Activated naive CD8-positive, alpha-beta T cell treated with anti-CD3 and anti-CD28 coated beads, Interleukin-2, amount 50 U/mL, for 24 hours (primary cell): ENCODE measurements at places on chromosomes 12 and 14.

DNA sequence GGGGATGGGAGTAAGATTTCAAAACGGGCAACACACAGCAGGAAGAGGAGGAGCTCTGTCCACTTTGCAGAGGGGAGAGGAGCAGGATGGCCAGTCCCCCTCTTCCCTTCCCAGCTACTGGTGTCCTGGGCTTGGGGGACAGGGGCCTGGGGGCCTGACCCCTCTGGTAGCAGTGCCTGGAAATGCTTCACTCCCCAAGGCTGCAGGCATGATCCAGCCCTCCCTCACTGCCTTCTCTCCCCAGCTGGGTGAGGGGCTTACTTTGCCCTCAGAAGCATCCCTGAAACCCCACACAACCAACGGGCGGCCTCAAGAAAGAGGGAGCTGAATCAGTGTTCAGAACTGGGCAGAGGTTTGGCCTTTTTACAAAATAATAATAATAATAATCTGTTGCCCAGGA lies 279.5 kb downstream of the DPF3 start:
- no peak overlapping the region for H3K4me3 ChIP-seq
- no peak for DNase-seq
- no peak overlapping the region for H3K27ac ChIP-seq
- H3K4me1 ChIP-seq = no peaks in the 10 kb centered on the region
- peaks cover 1% of the 10 kb centered on the region for H3K27me3 ChIP-seq

DNA sequence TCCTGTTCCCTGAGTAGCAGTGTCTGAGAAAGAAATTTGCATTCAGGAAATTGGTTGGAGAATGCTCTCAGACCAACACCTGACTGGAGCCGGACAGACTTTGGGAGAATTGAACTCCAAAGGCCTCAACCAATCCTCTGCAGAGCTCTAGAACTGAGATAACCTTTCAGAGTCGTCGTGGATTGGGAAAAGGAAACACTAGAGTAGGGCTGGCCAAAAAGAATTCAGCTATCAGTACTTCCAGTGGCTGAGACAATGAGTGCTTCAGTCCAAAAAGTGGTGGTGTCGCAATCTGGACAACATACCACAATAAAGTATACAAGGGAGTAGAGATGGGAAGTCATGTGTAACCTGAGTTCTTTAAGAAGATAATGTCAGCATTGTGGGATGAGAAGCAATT lies 377.1 kb downstream of the SLC16A7 start:
- H3K27me3 ChIP-seq = no peaks in the 10 kb centered on the region
- no peak for DNase-seq
- H3K36me3 ChIP-seq = peaks cover 3% of the 10 kb centered on the region
- no peak overlapping the region for H3K4me3 ChIP-seq

DNA sequence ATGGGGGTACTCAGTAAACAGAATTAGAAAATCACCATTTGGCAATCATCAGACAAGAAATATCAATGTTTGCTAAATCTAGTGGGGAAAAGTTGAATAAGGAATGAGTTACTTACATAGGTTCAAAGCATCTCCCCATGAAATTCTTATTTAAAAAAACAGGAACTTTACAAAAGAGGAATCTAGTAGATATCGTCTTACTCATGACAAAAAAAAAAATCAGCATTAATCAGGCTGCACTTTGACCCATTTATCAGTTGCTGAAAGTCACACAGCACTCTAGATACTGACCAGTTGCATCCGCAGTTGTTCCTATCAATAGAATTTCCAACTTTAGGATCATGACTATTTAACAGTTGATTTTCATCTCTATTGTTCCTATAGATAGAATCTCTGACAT lies 5.8 kb upstream of the DICER1 start:
- peaks cover 5% of the 10 kb centered on the region for H3K36me3 ChIP-seq
- no peak overlapping the region for H3K27ac ChIP-seq
- peaks cover 3% of the 10 kb centered on the region for H3K4me1 ChIP-seq

DNA sequence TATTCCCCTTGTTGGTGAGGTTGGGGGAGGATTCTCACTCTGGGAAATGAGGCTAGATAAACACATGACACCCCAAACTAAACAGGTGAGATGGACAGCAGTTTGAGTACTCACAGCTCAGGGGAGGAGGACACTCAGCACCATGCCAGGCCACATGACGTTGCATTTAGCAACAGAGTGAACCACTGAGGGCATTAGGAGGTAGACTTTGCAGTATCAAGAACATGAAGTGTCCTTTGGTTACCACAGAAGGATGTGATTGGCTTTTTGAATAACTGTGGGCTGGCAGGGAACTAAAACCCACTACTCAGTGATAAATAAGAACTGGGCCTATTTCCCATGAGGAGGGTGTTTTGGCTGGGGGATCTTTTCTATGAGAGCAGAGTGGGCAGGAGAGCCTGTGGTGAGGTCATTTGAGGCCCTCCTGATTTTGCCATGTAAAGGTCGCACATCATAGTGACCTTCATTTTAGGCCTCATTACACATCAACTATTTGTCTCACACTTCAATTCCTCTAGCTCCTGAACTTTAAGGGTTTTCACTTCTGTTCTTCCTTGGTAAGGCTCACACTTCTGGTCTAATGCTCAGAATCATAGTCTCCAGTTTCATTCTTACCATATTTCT lies 89.8 kb upstream of the PRKD1 start:
- no peak for DNase-seq
- H3K4me1 ChIP-seq = no peaks in the 10 kb centered on the region
- no peak overlapping the region for H3K27ac ChIP-seq
- no peak overlapping the region for H3K4me3 ChIP-seq
- H3K27me3 ChIP-seq = no peaks in the 10 kb centered on the region

GRCh38 chr14:57869617-57870016 lies 3.7 kb upstream of the SLC35F4 start:
- H3K4me3 ChIP-seq = no peak overlapping the region
- H3K27ac ChIP-seq = no peak overlapping the region
- H3K36me3 ChIP-seq = no peaks in the 10 kb centered on the region
- peaks cover 14% of the 10 kb centered on the region for H3K27me3 ChIP-seq
- no peak for DNase-seq

DNA sequence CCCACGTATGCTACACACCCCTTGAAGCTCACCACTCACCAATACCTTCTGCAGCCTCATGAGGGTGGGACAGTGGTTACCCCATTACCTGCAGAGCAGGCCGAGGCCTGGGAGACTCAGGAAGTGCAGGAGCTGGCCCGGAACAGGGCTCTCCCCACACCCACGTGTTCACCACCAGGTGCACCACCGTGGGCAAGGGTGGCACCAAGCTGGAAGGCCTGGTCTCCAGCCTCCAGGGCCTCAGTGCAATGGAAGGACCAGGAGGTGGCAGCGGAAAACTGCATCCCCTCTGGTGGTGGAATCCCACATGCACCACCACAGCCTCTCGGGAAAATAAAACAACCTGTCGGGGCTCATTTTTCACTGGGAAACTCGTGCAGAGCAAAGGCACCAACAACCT lies 36.4 kb downstream of the ITPK1 start:
- H3K4me3 ChIP-seq = no peak overlapping the region
- peaks cover 77% of the 10 kb centered on the region for H3K4me1 ChIP-seq
- H3K27me3 ChIP-seq = no peaks in the 10 kb centered on the region
- H3K36me3 ChIP-seq = no peaks in the 10 kb centered on the region
- no peak for DNase-seq

DNA sequence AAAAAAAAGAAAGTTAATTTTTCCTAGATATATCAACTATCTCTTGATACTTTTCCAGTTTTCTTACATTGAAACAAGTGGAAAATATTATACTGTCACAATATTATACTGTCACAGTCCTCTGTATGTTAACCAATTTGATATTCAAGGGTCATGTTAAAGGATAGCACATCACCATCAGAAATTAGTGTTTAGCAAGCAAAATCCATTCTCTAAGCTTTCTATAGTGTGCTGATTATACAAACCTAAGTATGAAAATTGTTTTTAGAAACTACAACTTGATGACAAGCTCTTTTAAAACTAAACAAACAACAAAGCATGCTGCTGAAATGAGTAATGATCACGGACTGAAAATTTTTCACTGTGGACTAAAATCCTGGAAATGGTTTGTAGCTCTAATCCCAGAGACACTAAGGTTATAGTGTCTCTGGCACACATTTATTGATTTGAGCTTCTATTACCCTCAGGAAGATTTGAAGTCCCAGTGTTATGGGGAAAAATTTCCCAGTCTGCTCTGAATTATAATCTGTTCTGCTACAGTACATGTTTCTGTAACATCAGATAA lies 9.7 kb downstream of the SPTSSA start:
- DNase-seq = no peak
- no peaks in the 10 kb centered on the region for H3K27me3 ChIP-seq
- H3K36me3 ChIP-seq = peaks cover 19% of the 10 kb centered on the region
- H3K27ac ChIP-seq = no peak overlapping the region
- no peaks in the 10 kb centered on the region for H3K4me1 ChIP-seq

GRCh38 chr14:26929361-26929760 lies 331.5 kb upstream of the NOVA1 start:
- H3K4me1 ChIP-seq = no peaks in the 10 kb centered on the region
- H3K27me3 ChIP-seq = no peaks in the 10 kb centered on the region
- H3K4me3 ChIP-seq = no peak overlapping the region

GRCh38 chr12:109289004-109289403 lies 20.1 kb downstream of the FOXN4 start:
- no peaks in the 10 kb centered on the region for H3K4me1 ChIP-seq
- H3K27ac ChIP-seq = no peak overlapping the region
- H3K36me3 ChIP-seq = no peaks in the 10 kb centered on the region
- H3K4me3 ChIP-seq = no peak overlapping the region
- peaks cover 12% of the 10 kb centered on the region for H3K27me3 ChIP-seq
- DNase-seq = no peak

- H3K36me3 ChIP-seq = peaks cover 8% of the 10 kb centered on the region
- no peak overlapping the region for H3K27ac ChIP-seq
- no peaks in the 10 kb centered on the region for H3K27me3 ChIP-seq
- no peak overlapping the region for H3K4me3 ChIP-seq
- no peak for DNase-seq
Measured at GRCh38 chr14:31592122-31592521, 30.9 kb downstream of the NUBPL start.

DNA sequence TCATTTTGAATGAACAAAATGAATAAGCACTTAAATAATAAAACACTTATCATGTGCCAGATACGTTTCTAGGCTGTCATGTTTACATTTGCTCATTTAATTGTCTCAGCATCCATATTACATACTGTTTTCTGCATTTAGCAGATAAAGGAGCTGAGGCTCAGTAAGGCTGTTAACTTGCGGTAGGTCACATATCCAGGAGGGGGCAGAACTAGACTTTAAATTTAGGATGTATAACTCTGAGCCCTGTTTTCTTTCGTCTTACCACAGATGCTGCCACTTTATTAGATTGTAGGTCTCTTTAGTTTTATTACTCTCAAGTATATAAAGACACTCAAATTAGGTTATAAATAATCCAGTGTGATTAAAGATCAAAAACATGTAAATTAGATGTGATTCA lies 17.7 kb downstream of the IRAK4 start:
- no peaks in the 10 kb centered on the region for H3K4me1 ChIP-seq
- DNase-seq = no peak
- H3K36me3 ChIP-seq = peaks cover 21% of the 10 kb centered on the region
- no peak overlapping the region for H3K4me3 ChIP-seq

- peaks cover 7% of the 10 kb centered on the region for H3K36me3 ChIP-seq
- peaks cover 5% of the 10 kb centered on the region for H3K4me1 ChIP-seq
- H3K4me3 ChIP-seq = no peak overlapping the region
- DNase-seq = no peak
- H3K27ac ChIP-seq = no peak overlapping the region
Measured at GRCh38 chr12:28550757-28551704, 360.8 kb downstream of the CCDC91 start.

DNA sequence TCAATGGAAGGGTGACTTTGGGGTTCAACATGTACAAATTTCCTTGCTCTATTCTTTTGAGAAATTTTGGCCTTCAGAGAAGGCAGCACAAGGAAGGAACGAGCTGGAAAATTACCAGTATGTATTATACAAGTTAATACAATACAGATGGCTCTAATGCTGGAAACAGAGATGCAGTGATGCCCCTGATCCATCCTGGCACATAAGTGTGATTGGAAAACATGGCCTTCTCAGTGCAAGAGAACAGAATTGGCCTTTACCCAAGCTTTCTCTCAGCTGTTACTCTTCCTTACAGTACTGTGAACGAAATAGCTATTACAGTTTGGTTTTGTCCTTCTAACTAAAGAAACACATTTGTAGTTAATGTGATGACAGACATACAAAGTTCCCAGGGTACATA lies 102.5 kb upstream of the GPHB5 start:
- DNase-seq = no peak
- H3K4me3 ChIP-seq = no peak overlapping the region
- no peaks in the 10 kb centered on the region for H3K4me1 ChIP-seq
- H3K36me3 ChIP-seq = peaks cover 10% of the 10 kb centered on the region
- H3K27me3 ChIP-seq = no peaks in the 10 kb centered on the region

DNA sequence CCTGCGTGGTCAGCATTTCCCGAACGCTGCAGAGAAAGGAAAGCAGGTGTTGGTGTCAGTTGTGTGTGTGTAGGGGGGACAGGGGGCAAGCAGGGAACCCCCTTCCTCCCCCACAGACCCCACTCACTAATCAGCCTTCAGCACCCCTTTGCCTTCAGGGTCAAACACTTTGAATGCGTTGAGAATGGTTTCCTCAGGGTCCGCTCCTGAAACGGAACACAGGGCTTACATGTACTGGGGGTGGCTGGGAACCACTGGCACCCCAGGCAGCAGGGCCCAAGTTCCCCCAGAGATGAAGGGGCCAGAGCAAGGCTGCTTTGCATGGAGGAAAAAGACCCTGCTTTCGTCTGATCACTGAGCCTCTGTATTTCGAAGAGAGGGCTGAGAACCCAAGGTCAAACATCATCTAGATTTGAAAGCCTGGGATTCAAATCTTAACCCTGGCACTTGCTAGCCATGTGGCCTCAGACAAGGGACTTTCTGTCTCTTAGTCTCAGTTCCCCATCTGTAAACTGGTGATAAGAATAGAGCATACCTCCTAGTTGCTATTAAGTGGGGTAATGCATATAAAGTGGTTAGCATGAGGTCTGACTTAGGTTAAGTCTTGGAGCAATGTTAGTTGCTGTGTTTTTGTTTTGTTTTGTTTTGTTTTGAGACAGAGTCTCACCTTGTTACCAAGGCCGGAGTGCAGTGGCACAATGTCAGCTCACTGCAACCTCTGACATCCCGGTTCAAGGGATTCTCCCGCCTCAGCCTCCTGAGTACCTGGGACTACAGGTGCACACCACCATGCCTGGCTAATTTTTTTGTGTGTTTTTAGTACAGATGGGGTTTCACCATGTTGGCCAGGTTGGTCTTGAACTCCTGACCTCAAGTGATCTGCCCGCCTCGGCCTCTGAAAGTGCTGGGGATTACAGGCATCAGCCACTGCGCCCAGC lies 7.0 kb downstream of the MYL2 start:
- H3K4me3 ChIP-seq = no peak overlapping the region
- H3K36me3 ChIP-seq = no peaks in the 10 kb centered on the region
- peaks cover 2% of the 10 kb centered on the region for H3K4me1 ChIP-seq
- no peaks in the 10 kb centered on the region for H3K27me3 ChIP-seq
- H3K27ac ChIP-seq = peak overlapping the region; percentile 0

- peak overlapping the region; percentile 86 for H3K27ac ChIP-seq
- H3K4me1 ChIP-seq = peaks cover 13% of the 10 kb centered on the region
- H3K36me3 ChIP-seq = peaks cover 18% of the 10 kb centered on the region
Measured at GRCh38 chr12:105204916-105205315, 31.1 kb downstream of the APPL2 start.

DNA sequence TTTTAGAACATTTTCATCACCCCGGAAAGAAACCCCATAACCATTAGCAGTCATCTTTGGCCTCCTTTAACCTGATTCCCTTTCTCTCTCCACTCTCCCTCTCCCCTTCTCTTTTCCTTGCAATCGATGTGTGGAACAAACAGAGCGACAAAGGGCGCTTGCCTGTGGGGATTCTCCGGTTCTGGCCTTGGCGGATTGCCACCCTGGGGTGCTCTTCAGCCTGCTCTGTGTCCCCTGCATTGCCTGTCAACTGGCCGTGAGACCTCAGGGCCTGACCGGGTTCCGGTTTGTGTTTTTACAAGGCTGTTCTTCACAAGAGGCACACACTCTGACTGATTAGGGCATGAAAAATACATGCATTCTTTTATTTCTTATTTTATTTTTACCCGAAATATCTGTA lies 27.8 kb downstream of the LRTM2 start:
- H3K4me3 ChIP-seq = no peak overlapping the region
- H3K36me3 ChIP-seq = no peaks in the 10 kb centered on the region
- H3K4me1 ChIP-seq = no peaks in the 10 kb centered on the region
- no peak for DNase-seq
